Astrocyte (in vitro differentiated cells and primary cell): ENCODE measurements at places on chromosomes 11 and 22. TPM values are rescaled to one million over a fixed set of nuclear protein-coding genes. Genes with fewer than 3 reads are reported as not detected.
A peak's percentile ranks its signal among the peaks of the same experiment; 100 is the strongest.

DNA sequence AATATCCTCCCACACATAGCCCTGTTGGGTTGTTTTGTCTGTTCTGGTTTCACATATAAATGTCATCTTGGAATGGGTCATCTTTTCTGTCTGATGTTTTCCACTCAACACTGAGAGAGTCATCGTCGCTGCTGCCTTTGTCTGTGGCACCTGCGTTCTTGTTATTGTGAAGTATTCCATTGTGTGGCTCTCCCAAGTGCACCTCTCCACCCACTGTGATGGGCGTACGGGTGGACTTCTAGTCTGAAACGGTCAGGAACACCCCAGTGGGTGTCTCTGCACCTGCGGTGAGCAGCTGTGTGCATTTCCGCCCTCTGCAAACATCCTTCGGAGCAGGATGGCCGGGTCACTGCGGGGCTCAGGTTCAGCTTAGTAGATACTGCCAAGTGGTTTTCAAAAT, 34.5 kb upstream of the RTL6 start:
- DNase-seq: no peak

- DNase-seq: peak; percentile 44
These were observed 27.9 kb downstream of the SLC25A17 start for GRCh38 chr22:40791241-40791640.

HTR3B gene
- not detected in 2 replicates for total RNA-seq

CD248 gene
- total RNA-seq: 50.9 and 58.8 TPM in 2 replicates

GRCh38 chr22:39537975-39538374, 5.4 kb upstream of the RPS19BP1 start:
- DNase-seq: no peak

DNA sequence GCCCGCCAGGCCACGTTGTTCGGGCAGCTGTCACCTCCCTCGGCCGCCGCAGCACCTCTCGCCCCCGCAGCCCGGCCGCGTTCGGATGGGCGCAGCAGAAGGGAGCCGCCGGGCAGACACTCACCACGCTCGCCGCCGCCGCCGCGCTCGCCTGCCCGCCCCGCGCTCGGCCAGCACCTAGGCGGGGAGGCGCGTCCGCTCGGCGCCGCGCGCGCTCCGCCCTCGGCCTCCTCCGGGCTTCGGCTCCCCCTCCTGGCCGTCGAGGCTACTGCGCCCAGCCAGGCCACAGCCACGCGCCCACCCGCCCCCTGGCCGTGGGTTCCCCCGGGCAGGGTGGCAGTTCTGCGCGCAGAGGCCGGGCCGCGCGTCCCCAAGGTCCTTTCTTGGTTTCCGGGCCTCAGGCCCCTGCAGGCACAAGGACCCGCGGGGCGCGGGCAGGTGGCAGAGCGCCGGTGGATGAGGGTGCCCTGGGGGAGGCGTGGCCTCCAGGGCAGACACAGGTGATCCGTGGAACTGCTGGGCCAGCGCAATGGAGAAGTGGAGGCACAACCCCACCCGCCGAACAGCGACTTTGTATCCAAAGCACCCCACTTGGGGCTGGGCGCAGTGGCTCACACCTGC, at the start of gene SLC25A22:
Gene SLC25A22 (minus strand): TSS at position 189 of the 621 bp plus-strand sequence. CDS start 3,275 bp downstream, outside the sequence.
- DNase-seq: peak; percentile 48

DNA sequence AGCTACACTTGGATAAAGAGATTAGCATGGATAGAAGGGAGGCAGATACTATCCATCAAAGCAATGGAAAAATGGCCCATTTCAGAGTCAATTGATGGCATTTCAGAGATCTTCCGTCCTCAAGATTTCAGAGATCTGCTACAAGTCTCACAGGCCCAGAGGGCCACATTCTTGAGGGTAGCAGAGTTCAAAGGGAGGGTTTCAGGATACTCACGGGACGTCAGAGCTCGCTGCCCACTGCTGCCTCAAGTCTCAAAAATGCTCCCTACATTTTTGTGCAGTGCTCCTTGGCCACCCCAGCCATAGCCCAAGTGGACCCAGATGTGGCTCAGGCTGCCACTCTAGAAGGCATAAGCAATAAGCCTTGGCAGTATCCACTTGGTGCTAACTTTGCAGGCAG, 24.9 kb downstream of the RTL6 start:
- DNase-seq: no peak

GRCh38 chr11:127898422-127899365, 688.7 kb downstream of the ETS1 start:
- no peak for DNase-seq
